ENCODE measurements at places on chromosomes 7 and 10.
A peak's percentile ranks its signal among the peaks of the same experiment; 100 is the strongest.

GRCh38 chr7:114273218-114273617 lies 141.4 kb upstream of the FOXP2 start:
- no peak for DNase-seq

- DNase-seq: no peak
Observed at GRCh38 chr7:148927123-148928045, 43.3 kb upstream of the EZH2 start.

- no peak for DNase-seq
Observed at GRCh38 chr7:77982926-77983550, 184.5 kb downstream of the PHTF2 start.

DNA sequence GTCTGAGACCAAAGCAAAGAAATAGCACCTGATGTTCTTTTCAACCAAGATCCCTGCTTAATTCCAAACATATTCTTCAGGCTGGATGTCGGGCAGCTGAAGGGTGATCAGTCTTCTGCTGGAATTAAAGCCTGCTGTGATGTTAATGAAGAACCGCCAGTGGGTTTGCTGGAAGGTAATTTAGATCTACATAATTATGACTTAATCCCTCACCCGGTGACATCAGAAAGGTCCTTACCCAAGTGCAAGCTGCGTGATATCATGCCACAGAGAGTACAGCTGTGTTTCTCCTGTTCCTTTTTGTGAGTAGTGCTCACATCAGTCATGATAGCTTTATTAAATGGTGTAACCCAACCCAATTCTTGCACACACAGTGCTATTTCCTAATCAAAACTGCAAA lies 29.1 kb upstream of the LRGUK start:
- no peak for DNase-seq

GRCh38 chr7:124812764-124813163 lies 47.2 kb upstream of the GPR37 start:
- DNase-seq: no peak

GRCh38 chr7:116739307-116739706 lies 67.3 kb downstream of the MET start:
- no peak for DNase-seq

DNA sequence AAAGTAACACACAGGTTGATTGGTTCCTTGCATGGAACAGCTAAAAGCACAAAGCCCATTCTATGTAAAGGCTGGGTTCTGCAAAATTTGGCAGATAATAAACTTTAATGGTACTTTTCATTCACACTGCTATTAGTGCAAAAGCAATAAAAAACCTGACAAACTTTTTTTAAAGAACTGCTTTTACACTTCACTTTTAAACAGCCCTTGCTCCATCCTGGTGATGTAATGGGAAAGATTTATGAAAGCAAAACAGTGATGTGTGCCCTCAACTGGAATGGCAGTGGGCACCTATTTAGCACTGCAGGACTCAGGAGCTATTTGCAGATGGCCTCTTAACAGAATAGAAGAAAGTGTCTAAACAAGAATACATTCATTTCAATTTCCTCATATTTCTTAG lies 44.9 kb downstream of the TSPAN12 start:
- no peak for DNase-seq

- DNase-seq: no peak
Observed at GRCh38 chr10:123147635-123148413, at the start of gene HMX2. TSS of gene HMX2 (plus strand) at chr10:123148136. CDS start at chr10:123148379, 243 bp downstream.

- DNase-seq: no peak
Observed at GRCh38 chr7:139696552-139696951, 81.2 kb downstream of the HIPK2 start.

DNA sequence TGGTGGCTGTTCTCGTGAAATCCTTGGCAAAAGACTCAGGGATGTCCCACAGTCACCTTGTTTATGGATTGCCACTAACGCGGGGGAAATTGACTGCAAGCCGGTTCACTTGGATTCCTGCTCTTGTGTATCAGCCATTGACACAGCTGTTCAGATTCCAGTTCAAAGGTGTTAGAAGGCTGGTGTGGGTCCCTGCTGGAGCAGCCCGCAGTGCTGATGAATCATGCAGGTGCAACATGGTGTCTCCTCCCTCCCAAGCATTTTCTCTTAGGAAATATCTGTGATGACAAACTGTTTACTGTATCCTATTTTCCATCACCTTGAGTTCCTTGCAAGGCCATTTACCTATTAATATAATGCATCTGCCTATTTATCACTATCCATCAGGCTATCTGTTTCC lies 170.1 kb downstream of the GATA3 start:
- no peak for DNase-seq

DNA sequence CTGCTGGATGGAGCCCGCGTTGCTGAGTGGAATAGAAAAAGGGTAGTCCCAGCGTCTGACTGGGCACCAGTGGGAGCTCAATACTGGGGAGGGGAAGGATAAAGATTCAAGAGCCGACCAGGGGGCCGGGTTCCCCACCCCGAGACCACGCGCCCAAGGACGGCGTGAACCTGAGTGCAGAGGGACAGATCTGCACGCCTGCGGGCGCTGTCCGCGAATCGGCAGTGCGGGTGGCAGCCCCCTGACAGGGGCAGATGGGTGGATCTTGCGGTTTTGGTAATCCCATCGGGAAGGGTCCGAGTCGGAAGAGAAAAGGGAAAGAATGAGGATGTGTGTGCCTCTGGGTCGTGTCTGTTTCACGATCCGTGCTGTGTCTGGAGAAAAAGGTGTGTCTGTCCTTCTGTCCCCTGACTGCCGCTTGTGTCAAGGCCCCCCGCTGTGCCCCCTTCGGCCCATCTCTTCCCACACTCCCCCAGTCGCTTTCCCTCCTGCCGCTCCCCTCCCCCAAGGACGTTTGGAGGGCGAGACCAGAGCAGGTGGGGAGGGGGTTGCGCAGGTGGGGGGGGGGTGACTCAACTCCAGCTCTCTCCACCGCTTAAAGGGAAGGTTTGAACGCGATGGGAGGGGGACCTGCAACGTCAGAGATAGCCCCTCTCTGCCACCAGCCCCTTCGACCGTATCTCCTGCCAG lies 734 bp upstream of the VGF start:
- no peak for DNase-seq

- no peak for DNase-seq
Observed at GRCh38 chr7:71384094-71384493, 252.2 kb downstream of the GALNT17 start.

DNA sequence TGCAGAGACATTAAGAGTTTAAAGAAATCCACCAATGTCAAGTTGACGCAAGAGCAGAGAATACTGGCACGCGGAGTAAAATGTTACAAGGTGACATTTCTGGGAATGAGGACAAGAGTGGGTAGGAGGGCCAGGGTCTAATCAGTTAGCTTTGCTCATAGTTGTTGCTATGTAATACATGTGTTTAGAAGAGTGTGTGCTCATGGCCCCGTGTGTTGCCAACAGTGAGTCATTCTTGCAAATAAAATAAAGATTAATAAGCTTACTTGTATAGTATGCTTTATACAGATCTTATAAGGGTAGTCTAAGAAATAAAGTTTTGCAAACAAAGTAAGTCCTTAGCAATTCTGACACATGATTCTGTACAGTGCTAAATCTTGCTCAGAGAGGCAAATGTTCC lies 64.5 kb downstream of the DNMBP start:
- DNase-seq: no peak

DNA sequence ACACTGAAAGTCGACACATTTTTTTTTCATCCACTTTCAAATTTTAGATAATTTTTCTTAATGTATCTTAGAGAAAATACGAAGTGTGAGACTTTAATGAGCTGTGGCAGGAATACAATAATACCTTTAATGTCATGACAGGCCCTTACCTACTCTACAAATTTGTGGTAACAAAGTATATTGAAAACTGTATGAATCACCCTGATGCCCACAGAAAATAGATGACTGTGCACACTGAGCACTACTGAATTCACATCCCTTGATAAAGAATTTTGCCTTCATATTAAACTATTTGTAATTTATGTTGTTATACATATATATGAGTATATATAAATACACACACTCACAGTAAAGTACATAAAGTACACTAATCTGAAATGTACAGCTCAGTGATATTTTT lies 51.7 kb downstream of the AKR1D1 start:
- no peak for DNase-seq

DNA sequence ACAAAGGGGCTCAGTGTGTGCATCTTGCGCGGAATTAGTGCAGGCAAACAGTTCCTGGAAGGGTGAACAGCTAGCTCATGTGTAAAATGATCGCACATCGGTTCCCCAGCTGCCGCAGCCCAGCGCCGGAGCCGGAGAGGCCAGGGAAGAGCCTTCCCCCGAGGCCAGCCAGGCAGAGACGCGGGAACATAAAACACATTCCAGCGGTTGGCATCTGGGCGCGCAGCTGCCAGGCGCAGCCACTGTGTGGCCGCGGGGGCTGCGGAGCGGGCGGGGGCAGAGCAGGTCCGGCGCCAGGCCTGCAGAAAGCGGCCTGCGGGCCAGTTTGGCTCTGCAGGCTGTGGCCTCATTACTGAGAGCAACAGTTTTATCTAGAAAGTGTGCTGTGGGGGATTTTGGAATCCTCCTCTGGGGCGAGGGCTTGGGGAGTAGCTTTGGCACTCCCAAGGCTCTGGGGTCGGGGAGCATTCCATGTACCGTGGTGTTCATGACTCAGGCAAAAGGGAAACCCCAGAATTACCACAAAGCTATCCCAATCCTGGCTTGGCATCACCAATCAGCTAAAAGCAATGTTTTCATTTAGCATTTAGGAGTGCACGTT lies 74.3 kb downstream of the SAMD9 start:
- DNase-seq: no peak

DNA sequence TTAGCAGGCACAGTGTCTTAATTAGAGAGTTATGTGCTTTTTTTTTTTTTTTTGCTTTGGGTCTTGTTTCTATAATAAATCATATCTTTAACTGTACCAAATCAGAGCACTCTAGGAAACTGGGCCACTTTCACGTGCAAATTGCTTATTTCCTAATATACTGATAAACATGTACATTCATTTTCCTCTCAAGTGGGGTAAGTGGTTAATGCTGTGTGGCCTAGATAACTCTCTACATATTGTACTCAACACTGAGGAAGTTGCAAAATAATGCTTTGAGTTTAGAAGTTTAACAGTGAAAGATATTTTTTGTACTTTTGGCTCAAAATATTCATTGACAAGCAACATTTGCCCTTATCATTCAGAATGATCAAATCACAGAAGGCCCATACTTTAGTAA lies 115.9 kb upstream of the IFRD1 start:
- DNase-seq: no peak

GRCh38 chr7:48154792-48155413 lies 16.4 kb upstream of the ABCA13 start:
- no peak for DNase-seq

DNA sequence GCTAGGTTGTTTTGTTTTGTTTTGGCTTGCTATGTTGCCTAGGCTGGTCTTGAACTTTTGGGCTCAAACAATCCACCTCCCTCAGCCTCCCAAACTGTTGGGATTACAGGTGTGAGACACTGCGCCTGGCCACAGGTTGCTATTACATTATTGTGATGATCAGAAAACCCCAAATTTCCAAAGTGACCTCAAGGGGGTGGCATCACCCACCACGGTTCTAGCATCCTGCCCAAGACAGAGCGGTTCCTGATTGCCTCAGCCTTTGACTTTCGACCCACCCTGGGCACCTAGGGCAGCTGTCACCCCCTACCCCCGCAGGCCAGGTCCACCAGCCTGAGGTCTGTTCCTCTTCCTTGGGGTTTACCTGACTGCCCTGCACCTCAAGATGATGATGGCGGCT lies 28.4 kb downstream of the SBDS start:
- no peak for DNase-seq

GRCh38 chr7:41702635-41703371 lies at the start of gene INHBA:
TSS of gene INHBA (minus strand) at chr7:41703090. CDS start at chr7:41700374, 2,716 bp downstream.
- peak; percentile 39 for DNase-seq

DNA sequence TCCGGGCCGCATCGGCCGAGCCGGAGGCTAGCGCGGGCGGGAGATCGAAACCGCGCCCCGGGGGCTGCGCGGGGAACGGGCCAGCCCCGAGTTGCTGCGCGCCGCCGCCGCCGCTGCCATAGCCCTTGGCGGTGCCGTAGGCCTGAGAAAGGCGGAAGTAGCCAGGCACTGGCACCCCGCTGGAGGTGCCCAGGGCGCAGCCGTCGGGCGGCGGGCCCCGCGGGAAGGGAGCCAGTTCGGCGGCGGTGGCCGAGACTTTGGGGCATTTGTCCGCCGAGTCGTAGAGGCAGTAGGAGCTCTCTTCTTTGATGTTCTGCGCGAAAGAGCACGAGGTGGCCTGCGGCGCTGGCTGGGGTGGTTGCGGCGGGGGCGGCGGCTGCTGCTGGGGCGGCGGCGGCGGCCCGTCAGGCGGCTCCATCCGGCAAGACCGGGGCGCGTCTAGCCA lies 587 bp downstream of the HOXA10 start:
- DNase-seq: no peak

- no peak for DNase-seq
Observed at GRCh38 chr10:124302951-124303505, 115.7 kb downstream of the OAT start.

DNA sequence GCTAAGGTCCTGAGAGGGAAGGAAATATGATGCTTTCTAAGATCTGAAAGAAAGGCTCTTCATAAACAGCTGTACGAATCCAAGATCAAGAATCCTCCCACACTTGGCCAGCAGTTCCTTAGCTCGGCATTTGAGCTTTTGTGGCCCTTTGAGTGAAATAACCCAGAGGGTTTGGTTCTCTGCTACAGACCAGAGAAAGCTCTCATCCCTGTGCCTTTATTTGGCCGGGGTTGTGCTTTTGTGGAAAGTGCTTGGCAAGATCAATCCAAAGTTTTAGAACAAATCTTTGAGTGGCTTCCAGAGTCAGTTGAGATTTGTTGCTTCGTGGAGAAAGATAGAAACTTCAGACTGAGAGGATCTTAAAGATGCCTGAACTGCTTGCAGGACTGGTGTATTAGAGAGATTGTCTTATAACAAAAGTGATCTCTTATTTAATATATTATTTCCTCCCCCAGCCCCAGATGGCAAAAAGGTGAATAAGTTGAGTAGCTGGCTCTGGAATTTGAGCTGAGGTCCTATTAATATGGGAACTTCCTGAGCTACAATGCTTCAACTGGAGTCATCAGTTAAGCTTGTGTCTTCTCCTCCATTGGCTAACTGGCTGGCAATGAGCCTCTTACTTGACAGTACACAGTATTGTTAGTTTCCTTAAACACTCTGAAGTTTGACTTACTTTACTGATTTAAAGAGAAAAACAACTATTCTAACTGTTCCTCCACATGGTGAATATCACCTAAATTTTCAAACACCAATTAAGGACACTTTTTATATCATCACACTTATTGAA lies 687.3 kb downstream of the MAGI2 start:
- no peak for DNase-seq

DNA sequence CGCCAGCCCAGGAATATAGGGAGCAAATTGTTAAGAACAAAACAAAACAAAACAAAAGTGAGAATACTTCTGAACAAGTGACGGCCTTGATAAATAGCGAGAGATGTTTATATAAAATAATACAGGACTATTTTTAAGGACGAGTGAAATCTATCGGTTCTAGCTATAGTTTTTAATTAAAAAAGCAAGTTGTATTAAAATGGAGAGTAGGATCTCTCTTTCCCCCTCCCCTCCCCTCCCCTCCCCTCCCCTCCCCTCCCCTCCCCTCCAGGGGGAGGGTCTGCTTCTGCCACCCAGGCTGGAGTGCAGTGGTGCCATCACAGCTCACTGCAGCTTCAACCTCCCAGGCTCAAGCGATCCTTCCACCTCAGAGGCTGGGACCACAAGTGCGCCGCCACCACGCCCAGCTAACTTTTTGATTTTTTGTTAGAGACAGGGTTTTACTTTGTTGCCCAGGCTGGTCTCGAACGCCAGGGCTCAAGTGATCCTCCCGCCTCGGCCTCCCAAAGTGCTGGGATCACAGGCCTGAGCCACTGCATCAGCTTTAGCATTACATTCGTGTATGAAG lies 440 bp upstream of the TCAF1 start:
- DNase-seq: no peak

Measured in GOT3 (cell line).